ENCODE measurements at places on chromosomes 6 and 20. TPM values are rescaled to one million over a fixed set of nuclear protein-coding genes. Genes with fewer than 3 reads are reported as not detected.

DNA sequence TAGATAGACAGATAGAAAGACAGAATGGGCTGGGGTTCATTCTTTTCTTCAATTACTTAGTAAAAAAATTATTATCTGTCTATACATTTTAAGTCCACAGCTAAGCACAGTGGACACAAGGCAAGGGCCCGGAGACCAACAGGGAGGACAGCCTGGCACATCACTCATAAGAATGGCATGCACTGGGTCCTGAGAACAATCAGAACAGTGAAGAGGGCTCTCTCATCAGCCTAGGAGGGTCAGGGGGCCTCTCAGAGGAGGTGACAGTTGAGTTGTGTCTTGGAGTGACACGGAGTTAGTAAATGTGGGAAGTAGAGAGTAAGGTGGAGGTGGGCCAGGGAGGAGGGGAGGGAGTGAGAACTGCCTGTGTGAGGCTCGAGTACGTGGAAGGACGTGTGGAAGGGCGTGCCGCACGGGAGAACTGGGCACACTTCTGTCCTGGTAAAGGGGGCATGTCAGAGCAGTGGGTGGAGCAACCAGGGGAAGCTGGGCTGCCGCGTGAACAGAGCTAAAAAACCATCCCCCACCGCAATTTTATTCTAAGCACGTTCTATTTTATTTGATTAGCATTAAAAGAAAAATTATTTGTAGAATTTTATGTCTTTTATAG lies 45.1 kb upstream of the DSP start:
- no peak for DNase-seq

DNA sequence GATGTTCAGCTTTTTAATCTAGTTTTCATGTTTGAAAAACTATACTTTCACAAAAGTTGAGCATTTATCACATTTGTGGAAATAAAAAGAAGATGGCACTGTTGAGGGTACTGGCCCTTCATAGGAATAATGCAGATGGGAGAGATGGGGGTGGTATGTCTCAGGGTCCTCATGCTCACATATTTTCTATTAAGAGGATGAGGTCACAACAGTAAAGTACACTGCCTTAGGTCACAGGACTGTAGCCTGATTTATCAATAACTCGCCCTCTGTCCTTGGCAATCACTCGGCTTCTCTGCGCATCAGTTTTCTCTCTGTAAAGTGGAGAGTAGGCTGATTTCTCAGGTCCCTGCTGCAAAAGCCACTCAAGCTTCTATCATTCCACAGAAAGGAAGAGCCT lies 55.9 kb downstream of the PPP1R3G start:
- no peak for DNase-seq

DNA sequence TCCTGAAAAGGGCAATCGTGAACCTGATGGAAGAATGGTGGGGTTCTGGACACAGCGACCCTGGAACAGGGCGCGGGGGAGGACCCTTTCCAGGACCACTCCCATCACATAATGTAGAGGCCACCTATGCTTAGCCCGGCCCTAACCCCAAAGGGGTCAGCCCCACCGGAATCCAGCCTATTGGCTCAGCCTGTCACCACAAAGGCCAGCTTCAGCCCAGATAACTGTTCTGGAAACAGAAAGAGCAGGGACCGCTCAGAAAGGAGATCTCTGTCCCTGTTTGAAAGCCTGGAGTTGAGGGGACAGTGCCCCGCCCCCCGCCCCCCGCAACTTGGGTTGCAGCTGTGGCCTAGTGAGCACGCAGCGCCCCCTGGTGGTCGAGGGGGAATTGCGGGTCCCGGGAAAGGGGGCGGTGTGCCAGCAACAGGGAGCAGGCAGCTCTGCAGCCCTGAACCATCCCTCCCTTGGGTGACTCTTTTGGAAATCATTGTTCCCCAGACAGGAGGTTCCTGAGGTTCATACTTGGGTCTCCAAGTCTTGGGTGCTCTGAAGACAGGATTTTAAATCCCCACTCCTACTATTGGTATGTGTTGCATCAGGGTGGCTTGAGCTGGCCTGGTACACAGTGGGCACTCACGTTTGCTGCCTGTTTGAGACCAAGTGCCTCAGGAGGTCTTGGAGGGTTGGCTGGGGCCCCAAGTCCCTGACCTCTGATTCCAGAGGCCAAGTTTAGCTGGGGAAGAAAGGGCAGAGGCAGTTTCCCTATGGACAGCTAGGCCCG lies 1.5 kb downstream of the SIGLEC1 start:
- DNase-seq = peak; percentile 74

DNA sequence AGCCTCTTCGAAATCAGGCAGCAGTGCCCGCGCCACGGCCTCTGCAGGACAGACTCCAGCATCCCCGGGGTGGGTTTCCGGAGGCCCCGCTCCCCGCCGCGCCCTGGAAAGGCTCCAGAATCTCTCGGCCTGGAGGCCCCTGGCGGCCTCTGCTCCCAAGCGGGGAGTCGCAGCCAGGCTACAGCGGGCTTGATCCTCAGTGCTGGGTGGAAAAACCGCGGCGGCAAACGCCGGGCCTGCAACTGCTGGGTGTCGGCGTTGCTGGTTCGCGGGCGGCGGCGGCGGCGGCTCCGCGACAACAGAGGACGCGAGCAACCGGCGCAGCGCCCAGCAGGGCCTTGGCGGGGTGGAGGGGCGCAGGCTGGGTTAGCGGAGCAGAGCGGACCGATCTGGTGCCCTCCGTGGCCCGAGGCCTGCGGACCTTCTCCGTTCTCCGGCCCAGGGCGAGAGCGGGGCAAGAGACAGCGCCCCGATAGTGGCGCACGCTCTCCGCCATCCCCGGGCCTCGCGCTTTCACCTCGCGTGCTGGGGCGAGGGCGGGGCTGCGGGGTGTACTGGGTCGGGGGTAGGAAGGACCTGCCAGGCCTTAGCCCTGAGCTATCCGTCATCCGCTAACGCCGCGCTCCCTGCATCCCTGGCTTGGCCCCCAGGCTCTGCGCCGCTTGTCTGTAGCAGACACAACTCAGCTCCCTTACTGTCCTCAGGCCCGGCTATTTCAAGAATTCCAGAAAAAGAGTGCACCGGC lies 3.4 kb upstream of the ZNF292 start:
- peak; percentile 84 for DNase-seq

DNA sequence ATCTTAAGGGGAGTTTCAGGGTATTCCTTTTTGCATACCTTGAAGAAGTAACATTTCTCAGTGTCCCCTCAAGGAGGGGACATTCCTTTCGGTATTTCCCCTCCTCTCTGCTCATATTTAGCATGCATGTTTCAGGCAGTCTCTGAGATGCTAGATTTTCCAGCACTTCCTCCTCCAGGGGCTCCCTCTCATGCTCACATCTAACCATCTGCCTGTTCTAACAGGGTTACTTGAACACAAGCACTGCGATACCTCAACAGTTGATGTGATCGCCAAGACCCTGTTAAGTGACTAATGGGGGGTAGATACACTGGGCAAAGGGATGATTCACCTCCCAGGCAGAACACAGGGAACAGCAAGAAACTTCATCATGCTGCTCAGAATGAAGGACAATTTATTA lies 12.9 kb upstream of the MCM3 start:
- DNase-seq = no peak

DNA sequence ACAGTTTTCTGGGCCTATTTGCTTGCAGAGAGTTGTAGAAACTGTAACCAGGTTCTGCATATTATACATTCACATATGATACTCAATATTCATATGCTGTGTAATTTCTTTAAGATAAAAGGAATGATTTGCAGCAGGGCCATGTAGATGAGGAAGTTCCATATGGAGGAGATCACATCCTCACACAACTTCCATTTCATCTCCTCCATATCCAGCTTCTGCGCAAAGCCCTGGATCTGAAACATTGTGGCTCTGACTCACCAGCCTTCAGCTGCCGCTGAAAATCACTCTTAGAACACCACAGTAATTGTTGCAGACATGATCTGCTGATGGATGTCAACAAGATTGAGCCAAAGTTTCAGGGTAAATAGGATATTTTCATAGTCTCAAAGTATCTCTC lies 57.7 kb downstream of the PXDC1 start:
- DNase-seq = no peak

- peak; percentile 16 for DNase-seq
Measured at GRCh38 chr6:21426841-21427490, 166.6 kb upstream of the SOX4 start.

- no peak for DNase-seq
Measured at GRCh38 chr6:56297022-56297989, 49.9 kb upstream of the COL21A1 start.

- DNase-seq = no peak
Measured at GRCh38 chr6:24836109-24836508, 37.4 kb upstream of the ARMH2 start.

DNA sequence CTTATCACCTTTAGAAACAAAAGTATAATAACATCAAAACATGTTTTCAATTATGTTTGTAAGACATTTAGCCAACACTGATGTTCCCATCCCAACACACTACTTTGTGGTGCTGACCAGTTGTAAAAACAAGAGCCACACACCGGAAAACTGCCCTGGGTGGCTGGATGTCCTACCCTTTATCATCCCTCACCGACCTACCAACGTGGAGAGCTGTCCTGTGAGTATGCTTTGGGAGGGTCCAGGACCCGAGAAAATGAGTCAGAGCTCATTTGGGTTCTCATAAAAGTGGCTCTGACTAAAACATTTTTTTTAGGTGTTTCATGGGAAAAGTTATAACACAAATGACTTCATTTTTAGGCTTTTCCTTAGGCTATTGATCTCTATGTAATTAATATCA lies 29.3 kb upstream of the CTAGE9 start:
- DNase-seq = no peak

- no peak for DNase-seq
Measured at GRCh38 chr6:106390088-106390487, 29.6 kb downstream of the CRYBG1 start.

- DNase-seq = no peak
Measured at GRCh38 chr6:142868917-142869316, 76.1 kb downstream of the HIVEP2 start.

DNA sequence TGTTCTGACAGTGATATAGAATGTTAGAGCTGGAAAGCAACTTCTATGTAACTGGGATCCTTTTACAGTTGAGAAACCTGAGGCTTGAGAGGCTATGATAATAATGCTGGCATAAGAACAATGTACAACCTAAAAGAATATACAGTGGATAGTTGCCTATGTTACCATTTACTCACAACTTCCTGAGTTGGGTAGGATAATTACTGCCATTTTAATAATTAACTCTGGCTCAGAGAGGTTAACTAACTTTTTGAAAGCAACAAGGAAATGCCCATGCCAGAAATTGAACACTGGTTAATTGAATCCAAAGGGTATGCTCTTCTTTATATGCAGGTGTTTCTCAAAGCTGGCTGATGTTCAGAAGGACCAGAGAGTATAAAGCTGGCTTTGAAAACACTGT lies 530.7 kb upstream of the MAP3K7 start:
- no peak for DNase-seq

GRCh38 chr6:193180-193579 lies 99.1 kb upstream of the DUSP22 start:
- no peak for DNase-seq

GRCh38 chr20:24990810-24991252 lies 1.7 kb downstream of the APMAP start:
- no peak for DNase-seq

DNA sequence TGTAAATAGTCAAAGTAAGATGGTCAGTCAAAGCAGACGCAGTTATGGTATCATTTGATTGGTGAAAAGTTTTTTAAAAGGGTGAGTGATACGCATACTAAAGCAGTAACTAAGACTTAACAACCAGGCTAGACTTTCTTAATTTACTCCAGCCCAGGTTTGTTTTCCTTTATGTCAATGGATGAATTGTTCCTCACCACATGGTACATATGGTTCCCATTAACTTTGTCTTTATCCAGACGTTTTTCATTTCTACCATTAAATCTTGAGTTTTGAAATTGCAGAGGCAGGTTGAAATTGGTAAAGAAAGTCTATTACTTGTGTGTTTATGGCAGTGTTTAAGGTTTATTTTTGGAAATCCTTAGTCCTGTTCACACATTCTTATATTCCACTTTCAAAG lies 98.5 kb upstream of the SCGN start:
- DNase-seq = no peak

The COL21A1 gene
- polyA plus RNA-seq = 1.8 TPM

The MLIP gene
- not detected for polyA plus RNA-seq

The LSM2 gene
- polyA plus RNA-seq = 55.8 TPM

The HACE1 gene
- polyA plus RNA-seq = 7.1 TPM

The EPPIN gene
- not detected for polyA plus RNA-seq

The TBPL1 gene
- polyA plus RNA-seq = 26.1 TPM

The KIF3B gene
- polyA plus RNA-seq = 23.5 TPM

The C2 gene
- 3.3 TPM for polyA plus RNA-seq

The ACTR5 gene
- 4.7 TPM for polyA plus RNA-seq

All from stomach (tissue), 19 donors.